Activated T-cell treated with anti-CD3 and anti-CD28 coated beads for 1 hour (primary cell): ENCODE measurements at places on chromosomes 12 and 14.
A peak's percentile ranks its signal among the peaks of the same experiment; 100 is the strongest.

- DNase-seq = no peak
Observed at GRCh38 chr14:101539880-101540279, 21.4 kb upstream of the DIO3 start.

- DNase-seq = no peak
Observed at GRCh38 chr14:26377150-26377549, 220.7 kb downstream of the NOVA1 start.

DNA sequence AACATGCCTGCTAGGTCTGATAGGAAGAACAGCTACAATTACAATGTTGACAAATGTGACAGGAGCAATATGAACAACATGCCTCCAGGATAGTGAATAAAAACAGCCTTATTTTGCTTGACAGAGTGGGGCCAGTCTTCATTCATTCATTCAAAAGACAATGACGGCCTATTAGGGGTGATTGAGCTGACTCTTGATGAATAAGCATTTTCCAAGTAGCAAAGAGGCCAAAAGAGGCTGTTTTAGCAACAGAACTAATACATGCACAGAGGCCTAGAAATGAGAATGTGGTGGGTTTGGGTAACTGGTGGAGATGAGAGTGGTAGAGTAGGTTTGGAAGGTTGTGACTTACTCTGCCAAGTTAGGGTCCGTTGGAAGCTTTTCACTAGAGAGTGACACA, 138.3 kb downstream of the APAF1 start:
- no peak for DNase-seq

DNA sequence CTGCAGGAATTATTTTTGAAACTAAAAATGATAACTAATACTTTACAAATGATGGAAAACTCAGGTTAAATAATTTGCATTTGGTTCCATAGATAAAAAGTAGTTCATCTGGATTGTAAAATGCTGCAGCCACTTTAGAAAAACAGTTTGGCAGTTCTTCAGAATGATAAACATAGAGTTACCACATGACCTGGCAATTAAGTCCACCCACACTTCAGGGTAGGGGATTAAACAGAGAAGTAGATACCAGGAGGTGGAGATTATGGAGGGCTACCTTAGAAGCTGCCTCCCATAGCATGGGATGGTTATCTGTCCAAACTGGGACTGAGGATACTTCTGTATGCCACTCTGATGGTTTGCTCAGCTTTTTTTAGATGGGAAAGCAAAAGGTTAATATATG, 22.2 kb downstream of the ARF6 start:
- no peak for DNase-seq

DNA sequence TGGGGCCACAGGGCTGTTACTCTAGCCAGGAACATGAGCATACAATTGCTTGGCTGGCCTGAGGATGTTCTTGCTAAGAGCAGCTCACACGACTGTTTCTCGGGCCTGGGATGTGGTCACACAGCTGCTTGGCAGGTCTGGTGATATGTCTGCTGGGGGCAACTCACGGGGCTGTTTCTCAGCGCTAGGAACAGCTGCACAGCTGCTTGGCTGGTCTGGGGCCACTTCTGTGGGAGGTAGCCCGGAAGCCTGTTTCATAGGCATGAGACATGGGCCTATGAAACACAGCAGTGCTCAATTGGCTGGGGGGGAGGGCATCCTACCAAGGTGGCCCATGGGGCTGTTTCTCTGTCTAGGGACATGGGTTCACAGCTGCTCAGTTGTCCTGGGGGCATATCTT, 73.4 kb upstream of the DDHD1 start:
- no peak for DNase-seq

DNA sequence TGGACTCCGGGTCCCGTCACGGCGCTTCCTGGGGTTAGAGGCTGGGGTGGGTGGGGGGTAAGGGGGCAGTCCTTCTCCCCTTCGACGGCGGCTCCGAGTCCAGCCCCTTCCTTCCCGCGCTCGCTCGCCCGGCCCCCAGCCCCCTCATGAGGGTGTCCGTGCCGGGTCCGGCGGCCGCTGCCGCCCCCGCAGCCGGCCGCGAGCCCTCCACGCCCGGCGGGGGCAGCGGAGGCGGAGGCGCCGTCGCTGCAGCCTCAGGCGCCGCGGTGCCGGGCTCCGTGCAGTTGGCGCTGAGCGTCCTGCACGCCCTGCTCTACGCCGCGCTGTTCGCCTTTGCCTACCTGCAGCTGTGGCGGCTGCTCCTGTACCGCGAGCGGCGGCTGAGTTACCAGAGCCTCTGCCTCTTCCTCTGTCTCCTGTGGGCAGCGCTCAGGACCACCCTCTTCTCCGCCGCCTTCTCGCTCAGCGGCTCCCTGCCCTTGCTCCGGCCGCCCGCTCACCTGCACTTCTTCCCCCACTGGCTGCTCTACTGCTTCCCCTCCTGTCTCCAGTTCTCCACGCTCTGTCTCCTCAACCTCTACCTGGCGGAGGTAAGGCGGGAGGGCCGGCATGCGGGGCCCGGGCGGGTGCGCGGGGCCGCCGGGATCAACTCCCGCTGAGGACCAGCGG, 500 bp downstream of the GPR137C start:
- peak; percentile 19 for DNase-seq

DNA sequence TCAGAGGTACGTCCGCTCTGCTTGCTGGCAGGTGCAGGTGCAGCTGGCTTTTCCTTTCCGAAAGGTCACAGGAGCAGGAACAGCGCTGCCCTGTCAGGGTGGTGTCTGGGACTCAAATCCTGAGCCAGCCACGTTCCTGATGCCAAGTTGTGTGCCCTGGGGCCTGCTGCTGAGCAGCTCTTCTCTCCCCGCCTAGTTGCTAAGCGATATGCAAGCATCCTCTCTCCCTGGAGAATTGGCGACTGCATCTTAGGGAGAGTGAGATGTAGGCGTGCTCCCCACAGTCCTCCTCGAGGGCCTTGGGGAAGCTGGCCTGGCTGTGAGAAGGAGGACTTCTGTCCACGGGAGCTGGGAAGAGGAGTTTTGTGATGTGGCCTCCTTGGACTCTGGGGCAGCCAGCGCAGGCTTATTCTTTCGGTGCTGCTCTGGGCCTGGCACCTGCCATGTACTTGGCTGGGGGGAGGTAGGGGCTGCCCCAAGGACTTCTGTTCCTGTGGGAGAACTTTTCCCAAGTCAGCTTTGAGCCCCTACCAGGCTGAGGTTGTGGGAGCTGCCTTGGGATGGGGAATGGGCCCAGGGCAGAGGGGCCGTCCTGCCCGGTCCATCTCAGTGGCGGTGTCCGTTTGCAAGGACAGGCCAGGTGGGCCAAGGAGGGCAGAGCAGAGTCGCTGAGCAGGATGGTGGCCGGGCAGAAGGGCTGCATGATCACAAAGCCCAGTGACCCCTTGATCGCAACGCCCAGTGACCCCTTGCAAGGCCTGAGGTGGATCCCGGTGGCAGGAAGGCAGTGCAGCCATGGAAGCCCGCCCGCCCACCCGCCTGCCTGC, 183.5 kb downstream of the ADGRD1 start:
- DNase-seq = no peak

- peak; percentile 40 for DNase-seq
Observed at GRCh38 chr12:22443379-22444316, 100.7 kb downstream of the C2CD5 start.

DNA sequence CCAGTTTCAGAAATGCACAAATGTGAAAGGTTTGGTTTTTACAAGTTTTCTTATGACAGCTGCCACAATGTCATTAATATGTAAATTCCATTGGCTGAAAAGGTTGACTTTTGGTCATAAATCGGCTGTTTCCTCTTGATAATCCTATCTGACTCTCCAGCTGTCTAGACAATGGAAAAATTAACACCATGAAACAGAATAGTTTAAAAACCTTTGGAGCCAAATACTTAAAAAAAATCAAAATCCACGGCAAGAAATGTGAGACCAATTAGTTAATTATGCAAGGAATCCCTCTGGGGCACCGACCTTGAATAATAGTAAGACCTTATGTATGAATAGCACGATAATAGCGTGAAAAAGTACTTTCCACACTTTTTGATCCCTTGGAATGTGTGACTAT, 138.0 kb downstream of the ZNF664 start:
- DNase-seq = no peak

DNA sequence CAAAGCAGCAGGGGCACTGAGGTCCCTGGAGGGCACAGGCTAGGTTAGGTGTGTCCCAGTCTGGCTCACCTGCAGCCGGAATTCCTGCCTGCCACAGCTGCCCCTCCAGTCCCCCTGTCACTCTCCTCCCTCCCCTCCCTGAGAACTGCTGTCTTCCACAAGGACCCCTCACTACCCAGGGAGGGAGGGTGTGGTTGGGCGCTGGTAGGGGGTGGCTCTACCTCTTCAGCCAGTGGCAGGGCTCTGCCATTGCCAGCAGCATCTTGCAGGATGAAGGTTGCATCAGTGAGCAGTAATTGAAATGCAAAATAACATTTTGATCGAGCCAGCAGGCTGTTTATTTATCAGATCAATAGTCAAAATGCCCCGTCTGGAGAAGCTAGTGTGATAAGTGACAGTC, 45.7 kb downstream of the ESRRB start:
- no peak for DNase-seq

- no peak for DNase-seq
Observed at GRCh38 chr12:118290130-118290529, 82.6 kb downstream of the TAOK3 start.

- no peak for DNase-seq
Observed at GRCh38 chr14:28785096-28785952, 18.7 kb downstream of the FOXG1 start.

- DNase-seq = no peak
Observed at GRCh38 chr12:107356266-107356936, 263.1 kb upstream of the CRY1 start.

DNA sequence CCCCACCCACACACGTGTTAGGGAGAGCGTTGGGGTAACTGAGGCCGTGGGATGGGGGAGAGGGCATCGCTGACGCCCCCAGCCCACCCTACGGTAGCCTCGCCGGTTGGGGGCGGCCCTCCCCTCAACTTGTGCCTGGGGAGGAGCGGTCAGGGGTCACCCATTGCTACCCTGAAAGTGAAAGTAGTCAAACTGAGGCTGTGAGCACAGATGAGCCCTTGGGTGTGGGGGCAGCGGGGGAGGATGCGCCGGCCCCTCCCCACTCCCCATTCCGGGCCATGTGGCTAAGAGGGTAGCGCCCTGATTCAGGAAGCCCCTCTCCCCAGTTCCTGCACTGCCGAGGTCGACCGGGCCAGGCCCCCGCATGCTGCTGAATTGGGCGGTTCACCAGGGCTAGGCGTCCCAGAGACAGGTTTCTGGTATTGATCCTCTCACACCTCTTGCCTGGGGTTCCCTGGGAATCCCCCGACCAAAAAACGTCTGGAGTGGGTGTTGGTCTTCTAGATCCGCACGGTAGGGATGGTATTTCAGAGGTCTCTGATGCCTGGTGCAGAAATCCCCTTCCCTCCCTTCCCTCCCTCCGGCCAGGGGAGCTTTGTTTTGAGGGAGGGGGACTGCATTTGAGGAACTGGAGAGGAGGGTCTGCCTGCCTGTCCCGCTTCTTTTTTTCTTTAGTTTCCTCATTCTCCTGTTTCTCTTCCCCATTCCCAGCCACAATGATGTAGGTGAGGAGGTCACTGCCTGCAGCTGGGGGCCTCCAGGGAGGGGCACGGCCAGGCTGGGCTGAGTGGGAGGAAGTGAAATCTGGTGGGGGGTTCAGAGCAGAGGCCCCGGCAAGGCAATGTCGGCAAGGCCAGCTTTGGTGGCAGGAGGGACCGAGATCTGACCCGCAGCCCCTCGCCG, 1.0 kb downstream of the SH2B3 start:
- no peak for DNase-seq

GRCh38 chr12:101963697-101964096, 86.3 kb downstream of the DRAM1 start:
- no peak for DNase-seq

GRCh38 chr14:24071144-24071697, at the start of gene CPNE6:
CPNE6 (plus strand) TSS chr14:24071562; CDS start chr14:24072937, 1,375 bp downstream.
- no peak for DNase-seq

DNA sequence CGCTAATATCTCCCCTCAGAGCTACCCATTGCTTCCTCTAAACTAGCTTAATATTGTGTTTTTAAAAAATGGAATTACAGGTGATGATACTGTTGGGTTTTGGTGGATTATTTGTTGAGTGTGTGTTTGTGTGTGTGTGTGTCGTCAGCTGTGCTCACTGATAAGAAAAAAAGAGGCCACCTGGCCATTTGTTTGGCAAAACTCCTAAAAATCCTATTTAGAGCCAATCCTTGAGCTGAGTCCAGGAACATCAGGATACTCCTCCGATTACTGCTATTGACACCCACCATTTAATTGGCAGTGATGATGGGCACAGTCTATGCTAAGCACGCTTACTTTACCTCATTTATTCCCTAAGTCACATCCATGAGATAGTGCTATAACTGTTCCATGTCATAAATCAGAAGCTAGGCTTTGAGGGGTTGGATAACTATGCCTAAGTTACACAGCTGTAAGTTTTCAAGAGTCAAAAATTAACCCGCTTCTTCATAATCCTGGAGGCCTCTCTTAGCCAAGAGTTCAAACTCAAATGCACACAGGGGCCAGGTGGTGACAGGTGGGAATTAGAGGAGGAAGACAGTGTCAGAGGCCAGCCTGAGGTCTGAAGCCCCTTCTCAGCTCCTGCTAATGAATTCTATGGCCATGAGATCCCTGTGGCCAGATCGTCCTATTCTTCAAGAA, 1026.6 kb upstream of the TMEM132C start:
- DNase-seq = no peak

DNA sequence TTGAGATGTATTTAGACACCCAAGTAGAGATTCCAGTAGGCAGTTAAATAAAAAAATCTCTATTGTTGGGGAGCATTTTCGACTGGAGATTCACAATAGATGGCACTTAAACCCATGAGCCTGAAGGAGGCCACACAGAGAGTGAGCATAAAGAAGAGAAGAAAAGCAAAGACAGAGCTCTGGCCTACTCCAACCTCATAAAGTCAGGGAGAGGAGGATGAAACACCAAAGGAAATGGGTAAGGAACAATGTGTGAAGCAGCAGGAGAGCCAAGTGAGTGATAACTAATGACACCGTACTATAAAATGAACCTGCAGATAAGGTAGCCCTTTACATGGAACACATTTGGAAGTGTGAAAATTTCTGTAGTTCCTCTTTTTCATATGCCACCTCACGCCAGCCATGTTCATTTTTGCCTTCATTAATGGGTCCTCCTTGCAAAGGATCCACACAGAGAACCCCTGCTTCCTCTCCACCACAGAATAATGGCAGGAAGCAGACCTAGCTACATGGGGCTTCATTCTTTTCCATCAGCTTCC, 150.0 kb upstream of the SYT10 start:
- DNase-seq = no peak

GRCh38 chr12:116707751-116708150, 30.1 kb downstream of the SPRING1 start:
- DNase-seq = no peak

GRCh38 chr12:130768120-130768519, 52.0 kb upstream of the RIMBP2 start:
- DNase-seq = no peak

GRCh38 chr12:102631274-102631673, 150.9 kb upstream of the IGF1 start:
- DNase-seq = no peak

GRCh38 chr14:104546591-104547309, 32.8 kb upstream of the C14orf180 start:
- DNase-seq = no peak
